ENCODE measurements at places on chromosomes 1 and 21.

DNA sequence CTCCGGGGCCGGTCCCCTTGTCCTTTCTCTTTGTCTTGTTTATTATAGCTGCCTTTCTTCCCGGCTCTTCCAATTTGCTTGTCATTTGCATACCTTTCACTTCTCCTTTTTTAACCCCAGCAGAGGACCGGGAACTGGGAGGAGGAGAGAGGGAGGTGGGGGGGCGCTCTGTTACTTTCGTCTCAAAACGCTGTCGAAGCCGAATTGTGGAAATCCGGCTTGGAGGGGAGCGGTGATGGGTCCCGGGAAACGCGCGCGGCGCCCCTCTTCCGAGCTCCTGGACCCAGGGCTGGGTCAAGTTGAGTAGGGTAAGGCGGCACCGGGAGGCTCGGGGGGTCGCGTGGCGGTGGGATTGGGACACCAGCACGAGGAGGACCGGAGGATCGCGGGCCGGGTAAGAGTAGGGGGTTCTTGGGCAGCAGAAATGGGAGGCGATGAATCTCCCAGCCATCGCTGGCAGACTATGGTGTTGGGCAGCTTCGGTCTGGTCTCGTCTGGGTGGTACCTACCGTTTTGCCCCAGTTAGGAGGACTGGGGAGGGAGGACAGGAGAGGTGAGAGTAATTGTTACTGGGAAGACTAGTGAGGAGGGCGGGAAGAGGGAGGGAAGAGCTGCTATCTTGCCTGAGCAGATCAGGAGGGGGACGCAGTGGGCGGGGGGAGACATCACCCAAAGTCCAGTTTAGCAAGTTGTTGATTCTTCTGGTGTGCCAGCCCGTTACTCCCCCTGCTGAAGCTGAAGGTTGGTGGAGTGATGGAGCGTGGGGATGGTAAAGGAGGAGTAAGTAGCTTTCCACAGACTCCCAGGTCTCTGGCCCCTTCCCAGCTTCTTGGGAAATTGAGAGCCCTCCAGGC lies 1.5 kb downstream of the PROX1 start:
- peaks cover 80% of the 10 kb centered on the region for H3K27me3 ChIP-seq
- peaks cover 14% of the 10 kb centered on the region for H3K4me1 ChIP-seq
- peak overlapping the region; percentile 86 for H3K4me3 ChIP-seq
- no peak for DNase-seq
- H3K36me3 ChIP-seq: peaks cover 20% of the 10 kb centered on the region

- no peak for DNase-seq
- H3K36me3 ChIP-seq: no peaks in the 10 kb centered on the region
- H3K27ac ChIP-seq: no peak overlapping the region
- no peak overlapping the region for H3K4me3 ChIP-seq
Measured at GRCh38 chr1:168835791-168836190, 106.8 kb upstream of the DPT start.

DNA sequence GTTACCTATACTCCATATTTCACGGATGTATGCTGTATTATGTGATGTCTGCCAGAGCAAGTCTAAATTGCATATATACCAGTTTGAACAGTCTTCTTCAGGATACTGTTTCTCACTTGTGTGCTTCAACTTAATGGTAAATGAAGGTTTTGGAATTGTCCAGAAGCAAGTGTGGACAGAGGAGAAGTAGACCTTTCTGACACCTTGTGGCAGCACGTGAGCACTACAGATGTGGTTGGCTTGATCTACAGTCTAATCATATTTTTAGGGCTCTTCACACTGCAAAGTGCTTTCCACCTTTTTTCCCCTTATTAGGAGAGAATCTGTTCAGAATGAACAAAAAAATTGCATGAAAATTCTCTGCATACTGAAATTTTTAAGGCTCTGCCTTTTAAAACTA lies 10.9 kb downstream of the MORC3 start:
- H3K4me1 ChIP-seq: peaks cover 12% of the 10 kb centered on the region
- H3K36me3 ChIP-seq: peaks cover 19% of the 10 kb centered on the region
- DNase-seq: peak; percentile 31
- no peak overlapping the region for H3K27ac ChIP-seq
- no peak overlapping the region for H3K4me3 ChIP-seq

- H3K4me1 ChIP-seq: peaks cover 14% of the 10 kb centered on the region
- peaks cover 4% of the 10 kb centered on the region for H3K36me3 ChIP-seq
- H3K4me3 ChIP-seq: no peak overlapping the region
Measured at GRCh38 chr1:162367772-162368171, 8.9 kb downstream of the SPATA46 start.

DNA sequence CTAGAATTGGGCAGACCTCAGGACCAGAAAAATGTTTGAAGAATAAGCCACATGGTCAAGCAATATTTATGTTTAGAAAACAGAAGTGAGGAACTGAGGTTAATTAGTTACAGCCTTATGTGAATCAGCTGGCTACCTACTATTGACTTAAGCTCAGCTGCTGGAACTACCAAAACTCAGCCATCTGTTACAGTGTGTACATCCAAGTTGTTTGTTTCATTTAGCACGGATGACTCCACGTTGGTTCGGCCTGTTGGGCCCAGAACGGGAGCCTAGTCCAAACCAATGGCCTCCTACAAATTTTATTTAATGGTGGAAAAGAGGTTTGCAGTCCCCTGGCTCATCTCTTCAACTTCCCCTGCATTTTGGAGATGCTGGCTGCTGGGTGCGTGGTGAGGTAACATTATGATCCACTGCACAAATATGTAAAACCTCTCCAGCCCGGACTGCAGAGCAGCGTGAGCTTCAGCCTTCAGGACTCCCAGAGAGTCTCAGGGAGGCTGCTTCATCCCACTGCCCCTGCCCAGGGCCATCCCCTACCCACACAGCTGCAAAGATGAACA lies 143.4 kb downstream of the ZZZ3 start:
- peak; percentile 9 for DNase-seq
- no peaks in the 10 kb centered on the region for H3K27me3 ChIP-seq
- peaks cover 28% of the 10 kb centered on the region for H3K4me1 ChIP-seq
- H3K36me3 ChIP-seq: no peaks in the 10 kb centered on the region
- H3K4me3 ChIP-seq: no peak overlapping the region
- no peak overlapping the region for H3K27ac ChIP-seq

- H3K27me3 ChIP-seq: peaks cover 47% of the 10 kb centered on the region
- H3K27ac ChIP-seq: no peak overlapping the region
- no peaks in the 10 kb centered on the region for H3K36me3 ChIP-seq
- peaks cover 17% of the 10 kb centered on the region for H3K4me1 ChIP-seq
- no peak for DNase-seq
Measured at GRCh38 chr1:30514945-30515344, 208.4 kb downstream of the MATN1 start.

- no peaks in the 10 kb centered on the region for H3K27me3 ChIP-seq
- H3K36me3 ChIP-seq: no peaks in the 10 kb centered on the region
- no peaks in the 10 kb centered on the region for H3K4me1 ChIP-seq
- no peak overlapping the region for H3K4me3 ChIP-seq
- DNase-seq: no peak
Measured at GRCh38 chr1:56897150-56898004, 42.8 kb downstream of the C8A start.

DNA sequence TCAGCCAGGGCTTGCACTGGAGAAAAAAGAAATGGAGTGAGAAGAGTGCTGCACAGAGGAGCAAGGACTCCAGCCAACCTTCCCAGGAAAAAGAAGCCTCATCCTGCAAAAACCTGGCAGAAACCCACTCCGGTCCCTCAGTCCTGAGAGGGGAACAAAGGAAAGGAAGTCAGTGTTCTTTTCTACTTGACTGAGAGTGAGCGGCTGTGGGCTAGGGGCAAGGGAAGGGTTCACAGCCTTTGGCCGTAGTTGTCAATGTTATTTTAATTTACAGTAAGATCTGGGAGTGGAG lies 8.9 kb upstream of the GOLT1A start:
- H3K4me1 ChIP-seq: no peaks in the 10 kb centered on the region
- H3K27ac ChIP-seq: peak overlapping the region; percentile 46
- H3K36me3 ChIP-seq: peaks cover 21% of the 10 kb centered on the region
- H3K27me3 ChIP-seq: no peaks in the 10 kb centered on the region
- H3K4me3 ChIP-seq: no peak overlapping the region
- no peak for DNase-seq

DNA sequence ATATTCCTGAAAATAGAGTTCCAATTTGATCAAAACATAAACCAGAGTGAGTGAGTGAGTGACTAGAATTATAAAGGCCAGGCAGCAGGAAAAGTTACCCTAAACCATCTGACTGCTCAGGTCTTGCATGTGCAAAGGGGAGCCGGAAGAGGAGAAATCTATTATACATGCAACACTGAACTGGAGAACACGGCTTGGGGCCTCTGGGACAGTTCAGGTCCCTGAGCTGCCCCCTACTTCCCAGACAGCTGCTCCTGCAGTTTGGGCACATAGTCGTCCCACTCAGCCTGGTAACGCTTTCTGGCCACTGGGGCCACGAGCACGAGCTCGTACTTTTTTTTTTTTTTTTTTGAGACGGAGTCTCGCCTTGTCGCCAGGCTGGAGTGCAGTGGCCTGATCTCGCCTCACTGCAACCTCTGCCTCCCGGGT lies 40.1 kb downstream of the PTPRC start:
- H3K4me1 ChIP-seq: peaks cover 23% of the 10 kb centered on the region
- no peak overlapping the region for H3K27ac ChIP-seq
- H3K36me3 ChIP-seq: no peaks in the 10 kb centered on the region
- no peak for DNase-seq
- H3K4me3 ChIP-seq: no peak overlapping the region

DNA sequence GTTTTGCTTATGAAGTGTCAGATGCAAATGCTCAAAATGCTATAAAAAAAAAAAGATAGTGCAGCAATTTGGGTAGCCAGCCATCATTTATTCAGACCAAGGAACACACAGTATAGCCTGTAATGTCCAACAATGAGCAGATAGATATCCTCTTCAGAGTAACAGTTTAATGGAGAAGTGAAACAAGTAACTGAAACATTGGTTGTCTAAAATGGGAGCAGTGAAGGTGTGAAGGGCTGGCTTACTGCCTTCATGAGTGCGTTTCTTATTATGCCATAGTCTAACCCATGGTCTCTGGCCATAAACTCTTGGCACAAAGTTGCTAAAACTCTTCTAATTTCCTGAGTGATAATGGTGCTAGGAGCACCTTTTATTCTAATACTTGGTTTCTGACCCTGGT lies 11.4 kb downstream of the RGS5 start:
- no peaks in the 10 kb centered on the region for H3K36me3 ChIP-seq
- H3K27me3 ChIP-seq: no peaks in the 10 kb centered on the region
- no peak overlapping the region for H3K4me3 ChIP-seq
- H3K4me1 ChIP-seq: peaks cover 5% of the 10 kb centered on the region
- no peak for DNase-seq
- no peak overlapping the region for H3K27ac ChIP-seq

DNA sequence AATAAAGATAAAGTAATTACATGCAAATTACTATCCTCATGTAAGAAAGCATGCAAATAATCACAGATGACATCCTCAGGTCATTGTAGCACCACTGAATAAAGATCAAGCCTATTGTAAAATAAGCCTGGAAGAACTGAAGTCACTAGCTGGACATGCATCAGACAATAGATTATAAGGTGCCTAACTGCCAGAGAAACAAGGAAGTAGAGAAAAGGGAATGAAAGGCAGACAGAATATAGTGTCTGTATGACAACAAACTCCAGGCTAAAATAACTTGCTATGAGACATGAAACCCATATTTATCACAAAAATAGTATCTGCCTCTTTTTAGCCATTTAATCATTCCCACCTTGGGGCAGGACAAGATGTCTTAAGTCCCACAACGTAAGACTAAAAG lies 108.7 kb downstream of the ENAH start:
- H3K27ac ChIP-seq: no peak overlapping the region
- no peaks in the 10 kb centered on the region for H3K36me3 ChIP-seq
- no peaks in the 10 kb centered on the region for H3K27me3 ChIP-seq
- no peak overlapping the region for H3K4me3 ChIP-seq
- no peak for DNase-seq

- H3K4me1 ChIP-seq: peaks cover 14% of the 10 kb centered on the region
- DNase-seq: no peak
- no peak overlapping the region for H3K27ac ChIP-seq
- H3K27me3 ChIP-seq: no peaks in the 10 kb centered on the region
- H3K36me3 ChIP-seq: no peaks in the 10 kb centered on the region
- no peak overlapping the region for H3K4me3 ChIP-seq
Measured at GRCh38 chr1:218679988-218680748, 335.0 kb downstream of the TGFB2 start.

- no peak overlapping the region for H3K27ac ChIP-seq
- H3K36me3 ChIP-seq: peaks cover 32% of the 10 kb centered on the region
- H3K27me3 ChIP-seq: no peaks in the 10 kb centered on the region
- no peak for DNase-seq
- peaks cover 46% of the 10 kb centered on the region for H3K4me1 ChIP-seq
Measured at GRCh38 chr1:198889101-198889500, 250.3 kb downstream of the PTPRC start.

- no peaks in the 10 kb centered on the region for H3K4me1 ChIP-seq
- DNase-seq: no peak
- H3K27me3 ChIP-seq: no peaks in the 10 kb centered on the region
- no peak overlapping the region for H3K4me3 ChIP-seq
Measured at GRCh38 chr1:105337420-105337819, 1587.7 kb downstream of the AMY1C start.

Measured in Calu3 (cell line).